ENCODE measurements at places on chromosomes 1 and 21.

DNA sequence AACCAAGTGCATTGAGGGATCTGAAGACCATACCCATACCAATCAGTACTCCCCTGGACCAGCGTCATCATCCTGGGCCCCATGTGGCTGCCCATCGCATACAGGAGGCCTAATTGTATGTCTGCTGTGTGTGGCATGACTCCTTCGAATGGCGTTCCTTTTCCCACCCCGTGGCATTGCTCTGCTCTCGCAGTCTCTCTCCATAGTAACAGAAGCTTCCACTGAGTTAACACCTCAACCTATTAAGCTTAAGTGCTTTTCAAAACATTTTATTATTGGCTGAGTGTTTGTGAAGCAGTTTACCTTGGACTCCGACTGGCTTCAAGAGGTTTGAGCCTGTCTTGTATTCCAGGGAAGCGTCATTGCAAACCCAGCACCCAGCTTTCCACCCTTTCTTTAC, 187.1 kb upstream of the LMO4 start:
- DNase-seq = no peak

GRCh38 chr1:204651843-204652421, 33.6 kb downstream of the LRRN2 start:
- no peak for DNase-seq

DNA sequence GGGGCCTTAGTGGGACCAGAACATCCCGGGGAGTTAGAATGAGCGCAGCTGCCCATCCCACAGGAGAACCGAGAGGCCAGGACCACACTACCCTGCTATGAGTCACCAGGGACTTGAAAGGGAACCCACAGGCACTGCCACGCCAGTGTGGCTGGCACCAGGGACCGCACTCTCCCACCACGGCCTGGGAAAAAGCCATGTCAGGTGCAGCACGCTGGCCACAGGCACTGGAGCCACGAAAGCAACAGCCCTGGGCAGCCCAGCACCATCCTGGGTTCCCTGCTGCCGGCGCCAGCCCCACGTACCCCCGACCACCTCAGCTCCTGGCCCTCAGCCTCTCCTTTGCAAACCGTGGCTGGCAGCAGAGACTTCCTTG, 14.1 kb upstream of the TMEM240 start:
- DNase-seq = no peak

DNA sequence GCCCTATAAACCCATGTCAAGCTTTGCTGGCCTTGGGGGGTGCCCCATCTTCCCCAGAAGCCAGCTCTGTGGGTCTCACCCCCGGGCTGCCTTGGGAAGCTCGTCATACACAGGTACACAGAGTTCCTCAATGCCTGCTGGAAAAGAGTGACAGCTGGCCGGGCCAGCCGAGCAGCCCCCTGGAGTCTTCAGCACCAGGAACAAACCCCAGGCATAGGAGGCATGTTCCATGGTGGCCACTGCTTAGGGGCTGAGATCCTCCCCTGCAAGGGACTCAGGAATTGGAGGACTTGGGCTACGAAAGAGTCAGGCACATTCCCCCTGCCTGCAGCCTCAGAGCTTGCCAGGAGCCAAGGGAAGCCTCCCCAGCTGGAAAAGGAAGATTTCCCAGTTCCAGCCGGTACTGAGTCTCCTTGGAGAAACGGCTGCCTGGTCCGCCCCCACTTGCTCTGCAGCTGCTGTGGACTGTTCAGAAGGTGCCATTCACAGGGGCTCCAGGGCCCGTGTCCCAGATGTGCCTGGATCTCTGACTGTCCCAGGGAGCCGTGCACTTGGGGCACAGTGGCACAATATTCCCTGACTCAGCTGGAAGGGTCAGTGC, 89.5 kb downstream of the STUM start:
- DNase-seq = no peak

- DNase-seq = no peak
Measured at GRCh38 chr1:153250166-153250565, 9.3 kb upstream of the LORICRIN start.

- no peak for DNase-seq
Measured at GRCh38 chr1:53554592-53555305, 95.5 kb downstream of the DMRTB1 start.

All from RWPE1 (cell line).